ENCODE measurements at places on chromosomes 6 and 20.

GRCh38 chr20:58986968-58987517 lies 6.0 kb downstream of the NELFCD start:
- DNase-seq: no peak

GRCh38 chr20:49444553-49444990 lies 37.9 kb downstream of the KCNB1 start:
- DNase-seq: no peak

- DNase-seq: no peak
Measured at GRCh38 chr6:2659882-2660281, 90.8 kb downstream of the MYLK4 start.

GRCh38 chr20:2602046-2602735 lies 50.2 kb upstream of the NOP56 start:
- no peak for DNase-seq

- no peak for DNase-seq
Measured at GRCh38 chr6:123777563-123777962, 26.1 kb upstream of the NKAIN2 start.

DNA sequence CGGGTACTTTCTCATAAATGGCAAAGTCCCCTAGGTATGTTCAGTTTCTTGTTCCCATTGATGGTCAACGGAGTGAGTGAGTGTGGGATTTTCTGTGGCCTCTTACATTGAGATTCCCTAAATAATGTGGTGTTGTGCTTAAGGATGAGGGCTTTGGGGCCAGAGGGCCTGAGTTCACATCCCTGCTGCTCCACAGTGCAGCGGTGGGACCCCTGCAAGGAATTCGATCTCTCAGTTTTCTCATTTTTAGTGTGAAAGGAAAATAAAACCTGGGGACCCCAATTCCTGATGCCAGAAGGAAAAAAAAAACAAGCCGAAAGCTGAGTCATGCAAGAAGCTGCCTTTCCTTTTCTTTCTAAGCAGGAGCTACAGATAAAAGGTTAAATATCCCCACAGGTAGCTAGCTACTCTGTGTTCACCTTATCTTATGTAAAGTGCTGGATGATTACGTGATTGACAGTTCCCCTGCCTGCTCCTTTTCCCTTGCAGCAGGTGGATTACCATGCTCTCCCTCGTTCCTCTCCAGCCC lies 120.2 kb upstream of the CLDN20 start:
- no peak for DNase-seq

Data from caudate nucleus (tissue), 63 donors.